AG10803 (cell line): ENCODE measurements at places on chromosomes 2 and 18.

DNA sequence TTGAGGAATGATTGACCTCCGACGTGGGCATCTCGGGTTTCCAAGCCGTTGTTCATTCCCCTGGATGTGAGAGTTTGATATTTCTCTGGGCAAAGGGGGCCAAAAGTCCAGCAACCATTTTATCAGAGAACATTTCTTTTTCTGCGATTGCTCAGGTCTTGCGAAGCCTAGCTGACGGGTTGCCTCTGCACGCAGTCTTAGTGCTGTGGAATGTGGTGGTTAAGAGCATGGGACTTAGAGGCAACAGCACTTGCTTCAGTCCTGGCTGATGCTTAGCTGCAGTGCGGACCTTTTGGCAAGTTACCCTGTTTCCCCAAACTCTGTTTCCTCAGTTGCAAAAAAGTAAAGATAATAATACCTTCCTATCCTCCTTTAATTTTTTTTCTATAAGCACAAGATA lies 45.0 kb downstream of the FAP start:
- DNase-seq: no peak

GRCh38 chr2:160606341-160606740 lies 112.7 kb upstream of the RBMS1 start:
- peak; percentile 58 for DNase-seq

- no peak for DNase-seq
Observed at GRCh38 chr2:208929139-208929864, 494.5 kb upstream of the MAP2 start.

DNA sequence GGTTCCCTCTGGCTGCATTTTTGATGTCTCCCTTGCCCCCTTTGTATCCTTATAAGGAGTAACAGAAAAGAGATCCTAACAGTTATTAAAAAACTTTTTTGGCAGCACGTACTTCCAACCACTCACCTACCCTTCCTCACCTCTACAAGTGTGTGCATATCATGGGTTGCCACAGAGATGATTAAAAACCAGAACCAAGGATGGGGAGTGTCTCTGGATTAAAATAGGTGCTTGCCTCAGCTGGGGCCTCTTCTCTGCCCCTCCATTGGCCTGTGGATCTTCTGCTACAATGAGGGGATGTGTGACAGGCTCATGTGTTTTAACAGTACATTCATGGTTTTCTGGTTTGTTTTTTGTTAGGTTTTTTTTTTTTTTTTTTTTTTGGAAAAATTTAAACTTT lies 160.8 kb downstream of the FHOD3 start:
- DNase-seq: no peak

GRCh38 chr2:168169097-168169745 lies 78.2 kb downstream of the STK39 start:
- DNase-seq: no peak

GRCh38 chr2:2886922-2887321 lies 490.7 kb downstream of the EIPR1 start:
- no peak for DNase-seq

DNA sequence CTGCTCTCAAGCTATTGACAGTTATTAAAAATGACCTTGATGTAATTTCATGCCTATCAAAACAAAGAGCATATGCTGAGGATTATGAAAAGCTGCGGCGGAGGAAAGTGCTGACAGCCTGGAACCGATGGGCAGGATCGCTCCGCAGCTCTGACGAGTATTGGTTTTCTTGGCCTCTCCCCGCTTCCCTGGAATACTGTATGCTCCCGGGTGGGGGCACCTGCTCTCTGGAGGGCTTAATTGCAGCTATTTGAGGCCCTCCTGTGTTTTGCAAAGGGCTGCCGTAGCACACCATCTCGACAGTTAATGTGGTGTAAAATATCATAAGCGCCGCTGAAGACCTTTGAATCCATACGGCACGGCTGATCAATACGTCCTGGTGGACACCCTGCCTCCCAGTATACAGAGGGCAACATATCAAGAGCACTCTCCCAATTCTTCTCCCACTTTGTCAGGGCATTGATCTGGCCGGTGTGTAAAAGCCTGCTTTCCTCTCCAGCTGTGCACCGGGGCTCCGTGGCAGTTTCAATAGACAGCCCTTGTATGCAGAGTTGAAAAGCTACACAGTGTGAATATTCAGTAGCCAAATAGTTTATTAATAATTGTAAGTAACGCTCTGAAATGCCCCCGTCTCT lies 662.4 kb downstream of the GALR1 start:
- no peak for DNase-seq

GRCh38 chr2:73821669-73822068 lies 7.1 kb upstream of the STAMBP start:
- no peak for DNase-seq

- no peak for DNase-seq
Observed at GRCh38 chr2:33785201-33786106, 186.4 kb upstream of the FAM98A start.
